ENCODE measurements at places on chromosomes 1 and 21.
A peak's percentile ranks its signal among the peaks of the same experiment; 100 is the strongest.

DNA sequence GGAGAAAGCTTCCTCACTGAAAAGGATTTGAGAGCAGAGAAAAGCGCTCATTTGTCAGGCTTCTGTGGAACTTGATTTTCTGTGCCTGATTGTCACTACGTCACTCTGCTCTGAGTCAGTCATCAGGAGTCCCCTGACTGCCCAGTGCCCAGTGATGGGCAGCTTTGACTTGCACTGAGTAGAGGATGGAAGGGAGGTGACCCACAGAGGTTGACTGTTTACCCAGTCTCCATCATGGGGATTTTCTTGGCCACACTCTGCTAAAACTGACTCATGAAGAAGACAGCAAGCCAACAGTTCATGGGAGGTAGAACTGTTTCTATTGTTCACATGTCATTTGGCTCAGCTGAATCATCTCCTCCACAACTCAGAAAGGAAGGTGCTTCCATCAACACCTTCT, 82.1 kb upstream of the DUSP10 start:
- DNase-seq: no peak

DNA sequence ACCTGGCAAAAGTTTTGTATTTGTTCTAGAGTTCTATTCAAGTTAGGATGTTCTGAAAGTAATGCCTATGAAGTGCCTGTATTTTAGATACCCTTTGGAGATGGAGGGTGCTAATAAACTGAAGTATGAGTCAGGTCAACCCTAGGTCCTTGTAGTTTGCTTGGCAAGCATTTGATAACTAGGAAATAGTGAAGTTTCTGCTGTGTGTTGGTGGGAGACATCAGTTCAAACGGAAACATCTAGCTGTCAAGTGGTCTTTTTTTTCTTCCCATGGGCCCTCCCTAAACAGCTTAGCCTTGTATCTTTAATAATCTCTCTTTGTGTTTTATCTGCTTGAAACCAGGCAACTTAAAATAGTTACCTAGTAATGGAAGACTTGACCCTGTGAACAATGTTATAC, 4.5 kb downstream of the MRPS6 start:
- no peak for DNase-seq

GRCh38 chr1:34780528-34780927, 486 bp upstream of the GJB3 start:
- DNase-seq: no peak

DNA sequence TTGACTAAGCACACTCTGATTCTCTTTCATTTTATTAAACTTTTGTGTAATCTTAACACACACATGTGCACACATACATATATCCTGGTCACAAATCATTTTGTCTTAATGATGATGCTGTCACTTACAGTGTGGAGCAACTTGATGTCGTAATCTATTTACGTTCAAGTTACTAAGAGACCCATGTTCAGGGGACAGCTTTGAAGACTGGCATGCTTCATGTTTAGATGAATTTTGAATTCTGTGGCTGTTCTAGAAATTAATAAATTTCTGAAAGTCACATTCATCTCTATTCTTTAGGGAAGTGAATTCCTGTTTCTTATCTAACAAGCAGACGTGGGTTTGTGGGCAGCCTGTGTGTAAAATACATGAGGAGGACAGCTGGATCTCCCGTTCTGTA, 1637.8 kb downstream of the PLA2G4A start:
- DNase-seq: no peak

DNA sequence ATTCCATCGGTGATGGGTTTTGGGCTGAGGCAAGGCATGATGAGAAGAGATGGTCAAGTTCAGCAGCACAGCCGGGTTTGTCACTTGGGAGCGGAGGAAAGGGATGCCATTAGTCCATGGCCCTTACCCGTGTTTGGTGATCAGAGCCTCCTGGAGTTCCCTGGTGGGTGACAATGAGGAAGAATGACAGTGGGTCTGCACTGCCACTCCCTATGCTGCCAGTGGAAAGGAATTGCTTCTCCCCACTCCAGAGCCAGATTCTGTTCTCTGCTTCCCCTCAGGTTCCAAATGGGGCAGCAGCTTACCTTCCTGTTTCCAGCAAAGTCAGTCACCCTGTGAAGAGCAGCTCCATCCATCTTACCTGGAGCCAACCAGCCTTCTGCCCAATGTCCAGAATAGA, 393.1 kb downstream of the PTPRU start:
- DNase-seq: no peak

- no peak for DNase-seq
These were observed 6.5 kb upstream of the ZZZ3 start for GRCh38 chr1:77688939-77689338.

- DNase-seq: no peak
These were observed 94.7 kb downstream of the PLPP3 start for GRCh38 chr1:56484695-56485094.

DNA sequence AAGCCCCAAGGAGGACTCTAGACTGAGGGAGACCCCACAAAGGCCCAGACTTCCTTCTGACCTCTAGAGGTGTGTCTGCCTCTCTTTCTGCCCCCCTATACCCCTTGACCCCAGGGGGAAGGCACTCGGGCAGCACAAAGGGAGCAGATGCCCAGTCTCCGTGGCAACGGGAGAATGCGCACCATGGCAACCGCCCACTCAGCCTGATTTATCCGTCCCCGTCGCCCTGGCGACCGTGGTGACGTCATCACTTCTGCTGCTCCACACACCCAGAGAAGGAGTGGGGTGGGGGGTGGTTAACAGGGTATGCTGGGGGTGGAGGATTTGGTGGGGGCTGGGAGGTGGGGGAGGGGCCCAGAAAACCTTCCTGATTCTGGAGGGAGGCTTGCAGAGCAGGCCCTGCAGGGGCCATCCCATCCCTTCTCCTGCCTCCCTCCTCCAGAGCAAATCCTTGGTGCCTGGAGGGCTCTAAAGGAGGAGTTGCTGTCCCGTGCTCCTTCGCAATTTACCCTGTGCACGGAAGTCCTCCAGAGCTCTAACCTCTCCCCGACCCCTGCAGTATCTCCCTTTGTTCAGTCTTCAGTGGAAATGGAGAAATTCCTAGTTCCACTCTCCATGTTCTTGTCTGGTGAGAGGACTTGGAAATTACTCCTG, 6.3 kb downstream of the CELF3 start:
- DNase-seq: peak; percentile 24

DNA sequence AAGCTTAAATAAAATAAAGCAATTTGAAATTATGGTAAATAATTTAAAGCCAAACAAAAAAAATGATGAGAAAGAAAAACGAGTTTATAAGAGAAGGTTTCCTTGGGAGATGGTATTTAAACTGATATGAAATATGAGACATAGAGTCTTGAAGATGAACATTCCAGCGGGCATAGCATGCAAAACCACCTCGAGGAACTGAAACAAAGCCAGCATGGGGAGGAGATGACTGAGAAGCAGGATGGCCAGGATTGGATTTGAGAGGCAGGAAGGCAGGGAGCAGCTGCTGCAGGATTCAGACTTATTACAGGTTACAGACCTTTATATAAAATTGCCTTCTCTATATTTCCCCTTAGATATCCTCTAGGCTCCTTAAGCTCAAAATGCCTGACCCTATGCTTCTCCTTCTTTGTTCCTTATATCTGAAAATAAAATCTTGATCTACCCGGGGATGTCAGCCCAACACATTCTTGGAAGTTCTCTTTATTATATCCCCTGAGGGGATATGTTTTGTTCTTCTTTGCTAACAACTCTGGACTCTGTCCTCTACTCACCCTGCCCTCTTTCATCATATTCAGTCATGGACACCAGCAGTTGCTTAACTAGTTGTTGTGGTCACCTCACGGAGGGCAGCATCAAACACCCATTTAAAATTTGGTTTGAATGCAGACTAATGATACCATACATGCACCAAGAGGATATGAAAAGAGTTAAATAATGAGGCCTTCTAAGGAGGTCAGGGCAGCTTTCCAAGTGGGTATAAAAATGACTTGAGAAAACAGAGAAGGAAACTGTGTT, 719.1 kb upstream of the B3GALT2 start:
- DNase-seq: no peak

- DNase-seq: no peak
These were observed 58.0 kb downstream of the CLIC4 start for GRCh38 chr1:24803220-24803619.

DNA sequence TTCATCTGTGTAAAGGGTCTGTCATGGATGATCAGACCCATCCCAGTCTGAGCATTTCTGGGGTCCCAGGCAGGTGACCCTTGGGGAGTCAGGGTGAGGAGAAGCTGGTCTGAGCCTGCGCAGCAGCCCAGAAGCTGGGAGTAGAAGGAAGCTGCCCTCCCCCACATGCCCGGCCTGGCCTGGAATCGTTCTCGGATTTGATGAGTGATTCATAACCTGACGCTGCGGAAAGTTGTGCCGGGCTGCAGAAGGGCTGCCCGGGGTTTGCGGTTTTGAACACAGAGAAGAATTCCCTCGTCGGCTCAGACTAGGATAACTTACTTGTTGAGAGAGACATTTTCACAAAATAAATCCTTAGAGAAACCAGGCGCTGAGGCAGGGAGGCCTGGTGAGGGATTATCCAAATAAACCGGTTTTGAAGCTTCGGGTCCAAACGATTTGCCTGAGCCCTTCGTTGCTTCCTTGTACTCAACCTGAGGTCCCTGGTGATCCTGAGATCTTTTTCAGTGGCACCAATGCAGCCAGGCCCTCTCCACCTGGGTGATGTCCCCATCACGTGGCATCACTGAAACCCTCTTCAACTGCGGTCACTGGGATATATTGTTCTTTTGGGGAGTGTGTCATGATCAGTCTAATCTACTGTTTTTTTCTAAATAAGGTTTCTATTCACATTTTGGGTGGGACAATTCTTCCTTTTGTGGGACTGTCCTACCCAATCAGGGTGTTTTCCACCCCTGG, 29.2 kb downstream of the EPHB2 start:
- no peak for DNase-seq

DNA sequence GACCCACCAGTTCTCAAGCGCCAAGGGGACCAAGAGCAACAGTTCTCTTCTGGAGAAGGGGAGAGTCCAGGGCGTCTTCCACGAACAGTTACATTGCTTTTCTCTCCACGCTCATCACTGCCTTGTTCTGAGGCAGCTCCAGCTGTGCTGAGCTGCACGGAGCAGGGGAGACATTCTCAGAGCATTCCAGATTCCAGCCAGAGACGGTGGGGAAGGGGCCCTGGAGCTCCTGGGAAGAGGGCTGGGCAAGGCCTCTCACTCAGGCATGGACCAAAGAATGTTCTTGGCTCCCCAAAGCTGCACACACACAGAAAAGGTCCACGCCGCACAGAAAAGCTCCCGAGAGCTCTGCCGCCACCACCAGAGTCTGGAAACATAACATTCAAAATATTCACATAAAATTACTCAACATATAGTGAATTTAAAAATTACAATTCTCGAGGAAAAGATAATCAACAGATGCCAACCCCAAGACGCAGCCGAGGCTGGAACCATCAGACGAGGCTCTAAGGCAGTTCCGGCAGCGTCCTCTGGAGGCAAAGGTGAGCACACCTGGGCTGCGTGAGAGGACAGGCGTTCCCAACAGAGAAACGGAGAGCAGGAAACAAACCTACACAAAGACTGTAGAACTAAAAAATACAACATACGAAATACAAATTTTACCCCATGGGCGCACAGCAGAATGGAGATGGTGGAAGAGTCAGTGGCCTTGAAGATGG, 40.5 kb downstream of the UBE2G2 start:
- DNase-seq: peak; percentile 10

DNA sequence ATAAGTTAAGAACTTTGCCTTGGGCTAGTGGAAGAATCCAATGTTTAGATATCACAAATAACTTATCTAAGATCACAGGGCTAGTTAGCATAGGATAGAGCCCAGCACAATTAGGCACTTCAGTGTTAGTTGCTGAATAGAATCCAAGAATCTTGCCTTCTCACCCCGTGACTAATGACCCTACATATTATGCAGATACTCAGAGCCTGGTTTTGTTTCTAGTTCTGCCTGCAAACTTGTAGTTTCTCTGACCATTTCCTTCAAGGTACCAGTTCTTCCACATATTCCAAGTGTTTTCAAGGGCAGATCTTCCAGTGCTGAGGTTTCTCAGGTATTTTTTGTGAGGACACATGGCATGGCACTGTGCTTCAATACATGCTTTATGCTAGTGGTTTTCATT, 239.3 kb downstream of the KCNK2 start:
- no peak for DNase-seq

GRCh38 chr1:151501474-151501873, 9.7 kb upstream of the CGN start:
- no peak for DNase-seq

DNA sequence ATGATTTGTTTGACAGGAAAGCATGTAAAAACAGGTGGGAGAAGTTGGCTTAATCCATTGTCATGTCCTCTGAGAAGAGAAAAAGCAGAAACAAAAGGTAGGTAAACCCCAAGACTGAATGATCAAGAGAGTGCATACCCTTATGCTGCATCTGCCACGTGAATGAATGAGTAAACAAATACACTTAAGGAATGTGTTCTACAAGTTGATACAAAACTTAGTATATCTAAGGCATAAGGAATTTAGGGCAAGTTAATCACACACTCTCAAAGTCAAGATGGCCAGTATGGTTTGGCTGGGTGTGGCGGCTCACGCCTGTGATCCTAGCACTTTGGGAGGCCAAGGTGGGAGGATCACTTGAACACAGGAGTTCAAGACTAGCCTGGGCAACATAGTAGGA, 34.2 kb downstream of the HMCN1 start:
- no peak for DNase-seq

GRCh38 chr1:224133741-224134299, 19.9 kb downstream of the FBXO28 start:
- DNase-seq: no peak

DNA sequence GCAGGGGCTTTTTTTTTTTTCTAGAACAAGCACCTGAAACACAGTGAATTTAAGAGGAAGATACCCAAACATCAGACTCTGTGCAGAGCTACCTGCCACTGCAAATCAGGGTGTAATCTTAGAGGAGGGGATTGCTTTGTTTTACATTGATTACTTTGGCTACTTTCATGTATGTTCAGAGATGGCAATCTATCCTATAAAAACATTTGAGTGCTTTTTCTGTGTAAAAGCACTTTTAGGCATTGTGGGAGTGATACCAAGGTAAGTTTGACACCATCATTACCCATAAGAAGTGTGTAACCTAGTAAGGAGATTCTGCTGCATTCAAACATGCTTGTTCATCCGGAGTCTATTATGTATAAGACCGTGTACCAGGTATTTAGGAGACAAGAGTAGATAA, 50.1 kb downstream of the ZFYVE9 start:
- DNase-seq: no peak

GRCh38 chr1:234357831-234358230, 15.4 kb upstream of the COA6 start:
- DNase-seq: no peak

GRCh38 chr1:212158912-212159796, 123.6 kb downstream of the DTL start:
- no peak for DNase-seq

- DNase-seq: no peak
These were observed 246.9 kb downstream of the GRIK3 start for GRCh38 chr1:36787312-36787913.

DNA sequence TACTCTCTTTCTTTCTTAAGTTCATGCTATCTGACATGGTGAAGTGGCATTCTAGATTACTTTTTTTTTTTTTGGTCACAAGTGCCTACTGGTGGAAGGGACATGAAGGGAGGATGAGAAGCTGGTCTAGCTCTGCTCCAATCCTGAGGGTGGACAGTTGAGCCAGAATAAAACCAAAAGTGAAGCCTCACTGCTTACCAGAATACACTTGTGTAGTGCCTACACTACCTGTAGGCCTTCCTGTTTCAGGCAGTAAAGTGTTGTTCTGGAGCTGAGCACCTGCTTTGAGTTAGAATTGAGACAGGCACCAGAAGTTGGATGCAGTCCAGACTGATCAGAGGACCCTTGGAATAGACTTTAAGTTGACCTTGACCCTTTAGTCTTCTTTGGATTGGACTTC, 40.4 kb upstream of the APOBEC4 start:
- no peak for DNase-seq
